Ovary (tissue), 10 donors: ENCODE measurements at places on chromosomes 2 and 18. TPM values are rescaled to one million over a fixed set of nuclear protein-coding genes. Genes with fewer than 3 reads are reported as not detected.

- no peak for DNase-seq
These were observed 369.7 kb downstream of the OSR1 start for GRCh38 chr2:18988631-18989232.

DNA sequence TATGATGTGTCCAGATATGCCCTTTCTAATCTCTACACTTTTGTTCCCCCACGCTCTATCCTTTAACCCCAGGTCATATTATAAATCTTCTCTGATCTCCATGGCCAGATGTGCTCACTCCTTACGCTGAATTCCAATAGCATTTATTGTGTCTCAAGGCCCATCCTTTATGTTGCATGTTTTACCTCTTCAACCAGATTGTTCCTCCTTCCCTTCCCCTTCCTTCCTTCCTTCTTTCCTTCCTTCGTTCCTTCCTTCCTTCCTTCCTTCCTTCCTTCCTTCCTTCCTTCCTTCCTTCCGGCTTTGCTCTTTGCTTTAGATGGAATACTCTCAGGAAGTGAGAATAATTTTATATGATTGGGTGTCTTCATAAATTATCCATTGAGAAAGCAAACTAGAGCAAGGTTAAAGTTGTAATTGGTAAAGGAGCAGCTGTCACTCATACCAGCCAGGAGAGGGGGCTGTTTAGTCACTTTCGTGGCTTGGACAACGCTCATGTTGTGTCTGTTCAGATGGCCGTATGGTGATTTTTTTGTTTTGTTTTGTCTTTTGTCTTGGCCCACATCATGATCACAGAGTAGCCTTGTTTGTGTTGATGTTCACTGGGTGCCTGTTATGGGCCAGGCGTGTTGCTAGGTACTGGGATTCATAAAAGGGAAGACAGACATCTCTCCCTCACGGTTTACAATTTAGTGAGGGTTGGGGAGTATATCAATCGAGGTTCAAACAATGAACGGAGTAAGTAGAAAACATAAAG lies 68.0 kb downstream of the DAW1 start:
- DNase-seq: no peak

DNA sequence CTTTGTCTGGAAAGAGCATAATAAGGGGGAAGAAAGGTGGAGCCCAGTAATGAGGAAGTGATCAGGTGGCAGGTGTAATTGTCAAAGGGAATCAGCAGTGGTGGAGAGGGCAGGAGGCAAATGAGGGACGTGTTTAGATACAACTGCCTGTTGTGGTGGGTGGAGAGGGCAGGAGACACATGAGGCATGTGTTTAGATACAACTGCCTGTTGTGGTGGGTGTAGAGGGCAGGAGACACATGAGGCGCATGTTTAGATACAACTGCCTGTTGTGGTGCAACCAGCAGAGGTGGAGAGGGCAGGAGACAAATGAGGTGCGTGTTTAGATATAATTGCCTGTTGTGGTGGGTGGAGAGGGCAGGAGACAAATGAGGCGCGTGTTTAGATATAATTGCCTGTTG lies 173.1 kb downstream of the ANKRD30B start:
- no peak for DNase-seq

FAM237A gene
- not detected for total RNA-seq

CCDC88A gene
- total RNA-seq: 64.4 TPM
